Stimulated activated CD4-positive, alpha-beta T cell treated with anti-CD3 and anti-CD28 coated beads, Interleukin-4, amount 100 ng/mL, for 4 hours (primary cell): ENCODE measurements at places on chromosomes 12 and 14.

DNA sequence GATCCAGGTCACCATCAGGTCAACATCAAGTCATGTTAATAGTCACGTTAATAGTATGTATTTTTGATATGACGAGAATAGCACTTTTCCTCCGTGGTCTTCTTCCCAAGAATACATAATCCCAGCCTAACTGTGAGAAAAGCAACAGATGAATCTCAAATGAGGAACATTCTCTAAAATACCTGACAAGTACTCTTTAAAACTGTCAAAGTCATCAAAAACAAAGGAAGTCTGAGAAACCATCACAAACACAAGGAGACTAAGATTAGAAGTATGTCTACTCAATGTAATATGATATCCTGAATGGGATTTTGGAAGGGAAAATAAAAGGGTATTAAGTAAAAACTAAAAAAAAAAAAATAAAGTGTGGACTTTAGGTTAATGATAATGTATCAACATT, 36.8 kb upstream of the GLIPR1 start:
- no peak for DNase-seq

- DNase-seq: no peak
These were observed 68.1 kb downstream of the CRADD start for GRCh38 chr12:93745286-93745685.

DNA sequence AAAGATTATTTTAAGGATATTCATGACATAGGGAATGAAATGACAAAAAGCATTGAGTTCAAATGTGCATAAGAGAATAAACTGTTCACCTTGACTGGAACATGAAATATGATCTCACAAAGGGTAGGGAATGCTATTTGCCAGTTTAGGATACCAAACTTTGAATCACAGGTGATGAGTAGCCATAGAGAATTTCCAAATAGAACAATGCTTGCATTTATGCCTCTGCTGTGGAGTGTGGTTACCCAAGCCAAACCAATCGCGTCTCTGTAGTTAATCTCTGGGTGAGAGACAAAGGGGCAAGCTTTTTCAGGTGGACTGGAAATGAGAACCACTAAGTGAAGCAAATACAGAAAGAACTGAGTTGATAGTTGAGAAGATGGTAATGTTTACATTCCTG, 371.1 kb upstream of the RPL10L start:
- no peak for DNase-seq

DNA sequence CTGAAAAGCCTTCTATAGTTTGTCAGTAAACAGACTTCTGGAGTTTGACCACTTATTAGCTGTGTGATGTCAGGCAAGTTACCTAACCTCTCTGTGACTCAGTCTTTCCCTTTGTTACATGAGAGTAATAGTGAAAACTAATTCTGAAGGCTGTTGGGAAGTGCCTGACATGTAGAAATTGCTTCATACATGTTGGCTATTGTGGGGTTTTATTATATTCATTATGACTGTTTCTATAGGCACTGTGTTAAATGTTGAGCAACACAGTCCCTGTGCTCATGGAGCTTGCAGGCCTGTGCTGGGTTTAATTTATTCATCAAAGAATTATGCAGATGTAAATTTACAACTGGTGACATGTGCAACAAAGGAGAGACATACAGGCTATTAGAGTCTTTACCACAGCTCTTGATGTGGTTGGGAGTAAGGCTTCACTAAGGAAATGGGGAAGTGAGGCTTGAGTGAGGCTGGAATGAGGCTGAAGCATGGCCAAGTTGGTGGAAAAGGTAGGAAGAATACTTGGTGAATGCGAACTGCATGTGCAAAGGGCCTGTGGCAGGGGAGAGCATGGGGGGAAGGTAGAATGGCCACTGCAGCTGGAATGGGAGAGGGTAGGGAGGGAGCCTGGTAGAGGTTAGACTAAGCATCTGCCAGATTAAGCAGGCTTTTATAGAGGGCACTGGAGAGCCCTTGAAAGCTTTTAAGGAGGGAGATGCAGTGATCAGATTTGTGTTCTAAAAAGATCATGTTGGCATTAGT, 236.4 kb upstream of the CRY1 start:
- no peak for DNase-seq

DNA sequence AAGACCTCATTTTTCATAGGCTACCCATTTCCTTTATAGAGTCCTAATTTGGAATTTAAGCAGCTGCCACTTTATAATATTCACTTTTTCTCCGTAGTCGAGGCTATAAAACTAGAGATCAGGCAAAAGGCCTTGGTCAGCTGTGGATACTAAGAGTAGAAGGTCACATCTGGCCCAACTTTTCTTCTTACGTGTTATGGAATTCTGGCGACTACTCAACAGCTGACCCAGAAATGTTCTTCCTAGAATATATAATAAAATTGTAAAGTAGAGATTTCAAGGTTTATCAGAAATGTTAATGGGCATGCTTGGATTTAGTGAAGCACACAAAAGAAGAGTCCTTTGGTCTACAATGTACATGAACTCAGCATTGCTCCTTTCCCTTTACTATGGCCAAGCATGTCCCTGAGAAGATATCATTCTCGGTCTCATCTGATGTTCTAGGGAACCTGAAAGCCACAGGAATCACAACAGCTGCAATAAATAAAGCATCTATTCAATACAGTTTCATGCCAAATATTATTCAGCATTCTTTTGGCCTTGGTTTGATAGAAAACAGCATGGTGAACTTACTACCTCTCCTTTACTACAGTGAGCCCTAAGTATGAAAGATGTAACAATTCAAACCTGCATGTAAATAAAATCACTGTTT, 261.4 kb upstream of the NPAS3 start:
- no peak for DNase-seq
